ENCODE measurements at places on chromosomes 11 and 22.

- no peak for DNase-seq
Observed at GRCh38 chr11:62242021-62242420, at the start of gene SCGB1D2. TSS of gene SCGB1D2 (plus strand) at chr11:62242239. CDS start at chr11:62242308, 69 bp downstream.

- peak; percentile 12 for DNase-seq
Observed at GRCh38 chr11:18310800-18311340, 11.1 kb downstream of the HPS5 start.

DNA sequence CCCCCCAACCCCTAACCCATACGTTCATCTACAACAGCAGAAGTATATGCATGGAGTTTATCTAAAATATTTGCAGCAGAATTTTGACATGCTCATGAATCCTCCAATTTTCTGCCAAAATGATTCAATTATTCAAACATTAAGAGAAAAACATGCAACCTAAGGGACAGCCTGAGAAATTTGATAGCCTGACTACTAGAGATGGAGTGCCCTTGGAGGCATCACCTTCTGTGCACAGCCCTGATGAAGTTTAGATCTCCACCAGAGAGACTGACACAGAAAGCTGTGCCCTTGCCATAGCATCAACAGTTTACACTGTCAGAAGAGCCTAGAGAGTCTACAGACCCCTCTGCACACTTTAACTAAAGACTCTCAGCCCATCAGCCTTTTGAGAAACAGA, 217.7 kb downstream of the LUZP2 start:
- no peak for DNase-seq

GRCh38 chr11:133354069-133354468, 178.2 kb downstream of the OPCML start:
- no peak for DNase-seq

DNA sequence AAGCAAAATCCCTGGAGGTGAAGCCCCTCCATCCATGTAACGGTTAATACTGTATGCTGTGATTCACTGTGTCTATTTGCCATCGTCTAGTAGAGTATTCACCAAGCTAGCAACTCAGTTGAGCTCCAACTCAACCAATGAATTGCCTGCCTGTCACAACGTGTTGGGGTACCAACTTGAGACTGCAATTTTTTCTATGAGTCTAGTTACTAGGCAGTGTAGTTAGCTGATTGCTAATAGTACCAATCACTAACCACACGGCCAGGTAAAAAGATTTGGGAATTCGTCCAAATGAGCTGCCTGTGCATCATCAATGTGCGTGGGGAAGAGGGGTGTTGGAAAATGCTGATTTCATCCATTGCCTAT, 1.0 kb upstream of the BTG4 start:
- no peak for DNase-seq

DNA sequence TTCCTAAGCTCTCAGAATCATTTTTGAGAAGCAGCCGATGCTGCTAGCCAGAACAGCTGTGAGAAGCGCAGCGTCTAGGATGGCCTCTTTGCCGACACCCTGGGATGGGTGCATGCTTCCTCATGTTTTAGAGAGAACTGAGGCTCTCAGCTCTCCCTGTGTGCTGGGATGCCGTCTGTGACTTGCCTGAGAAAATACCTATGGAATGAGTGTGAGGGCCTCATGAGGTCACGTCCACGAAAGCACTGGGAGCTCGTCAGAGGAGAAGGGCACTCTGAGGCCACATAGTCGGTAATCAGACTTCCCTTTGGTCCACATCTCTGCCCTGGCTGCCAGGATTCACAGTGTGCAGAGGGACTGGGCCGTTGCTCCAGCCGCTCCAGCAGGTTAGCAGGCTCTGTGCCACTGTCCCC, 54.7 kb downstream of the MICAL3 start:
- peak; percentile 91 for DNase-seq

GRCh38 chr11:6307876-6308275, 12.4 kb downstream of the CAVIN3 start:
- DNase-seq, result peak; percentile 39

DNA sequence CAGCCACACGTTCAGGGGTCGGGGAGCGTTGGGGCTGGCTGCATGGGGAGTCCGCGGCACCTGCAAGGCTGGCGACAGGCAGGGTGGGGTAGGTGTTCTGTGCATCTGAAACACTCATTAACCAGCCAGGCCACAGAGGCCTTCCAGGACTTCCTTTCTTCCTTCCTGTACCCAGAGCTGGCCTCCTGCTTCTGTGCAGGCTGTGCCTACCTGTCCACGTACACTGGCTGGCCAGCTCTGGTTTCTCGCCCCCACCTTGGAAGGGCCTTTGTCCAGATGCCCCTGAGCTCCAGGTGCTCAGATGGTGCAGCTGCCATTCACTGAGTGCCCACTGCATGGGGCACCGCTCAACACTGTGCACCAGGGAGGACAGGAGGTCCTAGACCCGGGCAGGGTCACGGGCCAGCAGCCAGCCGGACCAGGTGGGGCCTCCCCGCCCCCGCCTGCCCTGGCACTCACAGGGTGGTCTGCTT, 15.9 kb downstream of the TTLL12 start:
- DNase-seq, result no peak

GRCh38 chr11:131418189-131418588, 47.8 kb downstream of the NTM start:
- no peak for DNase-seq

- DNase-seq, result no peak
Observed at GRCh38 chr22:37959231-37959825, 5.8 kb downstream of the POLR2F start.

DNA sequence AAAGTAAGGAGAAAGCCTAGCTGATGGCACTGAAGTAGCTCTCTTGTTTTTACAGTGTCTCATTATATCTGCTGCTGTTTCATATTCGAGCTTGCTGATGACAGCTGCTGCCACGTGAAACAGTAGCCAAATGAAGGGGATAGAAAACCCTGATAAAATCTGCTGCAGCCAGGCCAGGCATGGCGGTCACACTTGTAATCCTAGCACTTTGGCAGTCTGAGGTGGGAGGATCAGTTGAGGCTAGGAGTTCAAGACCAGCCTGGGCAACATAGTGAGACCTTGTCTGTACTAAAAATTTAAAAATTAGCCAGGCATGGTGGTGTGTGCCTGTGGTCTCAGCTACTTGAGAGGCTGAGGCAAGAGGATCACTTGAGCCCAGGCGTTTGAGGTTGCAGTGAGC, 13.4 kb downstream of the IFT46 start:
- DNase-seq, result no peak

DNA sequence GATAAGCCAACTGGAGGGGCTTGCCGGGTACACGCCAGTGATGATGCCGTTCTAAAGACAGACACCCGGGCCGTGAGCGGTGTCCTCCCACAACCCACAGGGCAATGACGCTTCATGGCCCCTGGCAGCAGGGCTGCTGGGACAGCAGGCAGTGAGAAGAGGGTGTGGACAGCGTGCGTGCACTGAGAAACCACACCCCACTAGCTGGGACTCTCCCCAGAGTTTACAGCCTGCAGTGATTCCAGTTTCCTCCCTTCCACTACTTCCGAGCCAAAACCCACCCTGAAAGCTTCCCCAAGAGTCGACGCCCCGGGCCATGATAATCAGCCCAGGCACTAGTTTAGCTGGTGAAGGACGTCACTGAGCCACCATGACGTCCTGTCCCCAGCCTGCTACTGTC, 29.2 kb downstream of the CPT1A start:
- no peak for DNase-seq

DNA sequence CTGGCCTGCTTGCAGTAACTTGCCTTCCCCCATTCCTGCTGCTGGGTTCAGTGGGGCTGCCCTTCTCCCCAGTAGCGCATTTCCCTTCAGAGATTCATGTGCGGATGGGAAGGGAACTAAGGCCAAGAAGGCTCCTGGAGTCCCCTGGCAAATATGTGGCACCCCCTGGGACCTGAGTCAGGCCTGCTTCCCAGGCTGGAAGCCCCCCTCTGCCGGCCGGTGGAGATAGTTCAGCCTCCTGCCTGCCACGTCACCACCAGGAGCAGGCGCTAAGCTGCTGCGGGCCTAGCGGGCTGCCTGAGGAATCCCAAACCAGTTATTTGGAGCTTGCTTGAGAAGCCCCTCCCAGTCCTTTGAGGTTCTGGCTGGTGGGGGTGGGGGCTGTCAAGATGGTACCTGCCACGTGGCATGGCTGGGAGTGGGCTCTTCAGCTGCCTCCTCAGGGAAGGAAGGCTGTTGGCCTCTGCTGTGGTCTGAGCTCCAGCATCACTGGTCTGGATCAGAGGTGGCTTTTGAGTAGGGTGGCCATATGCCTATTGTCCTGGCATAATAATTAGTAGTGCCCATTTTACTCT, 2.0 kb downstream of the SERPINH1 start:
- DNase-seq, result peak; percentile 96

DNA sequence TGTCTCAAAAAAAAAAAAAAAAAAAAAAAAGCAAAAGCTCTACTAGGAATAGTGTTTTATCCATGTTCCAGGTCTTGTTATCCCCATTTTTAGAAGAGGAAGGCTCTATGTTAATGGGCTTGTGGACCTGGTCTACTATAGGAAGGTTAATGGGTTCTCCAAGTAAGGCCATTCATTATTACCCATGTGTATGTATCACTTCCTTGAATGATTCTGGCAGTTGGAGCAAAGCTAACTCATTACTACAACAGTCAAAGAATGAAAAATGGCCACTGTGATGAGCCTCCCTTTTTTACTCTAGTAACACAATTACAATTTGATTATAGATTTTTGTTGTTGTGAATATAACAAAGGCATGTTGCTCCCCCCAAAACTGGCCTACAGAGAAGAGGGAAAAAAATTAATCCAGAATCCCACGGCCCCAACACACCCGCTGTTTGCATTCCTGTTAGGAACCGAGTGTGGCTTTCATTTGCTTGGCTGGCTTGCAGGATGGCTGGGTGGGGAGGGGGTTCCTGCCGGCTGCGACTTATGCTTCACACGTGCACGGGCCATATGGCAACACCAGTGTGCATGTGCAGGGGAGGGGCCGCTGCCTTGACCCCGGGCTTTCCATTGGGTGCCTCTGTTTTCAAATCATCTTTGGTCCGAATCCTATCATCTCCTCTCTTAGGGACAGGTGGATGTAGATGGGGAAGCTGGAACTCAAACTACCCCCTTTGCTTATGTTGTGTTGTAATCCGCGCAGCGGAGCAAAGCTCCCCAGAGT, 148.8 kb downstream of the HIPK3 start:
- DNase-seq, result no peak

DNA sequence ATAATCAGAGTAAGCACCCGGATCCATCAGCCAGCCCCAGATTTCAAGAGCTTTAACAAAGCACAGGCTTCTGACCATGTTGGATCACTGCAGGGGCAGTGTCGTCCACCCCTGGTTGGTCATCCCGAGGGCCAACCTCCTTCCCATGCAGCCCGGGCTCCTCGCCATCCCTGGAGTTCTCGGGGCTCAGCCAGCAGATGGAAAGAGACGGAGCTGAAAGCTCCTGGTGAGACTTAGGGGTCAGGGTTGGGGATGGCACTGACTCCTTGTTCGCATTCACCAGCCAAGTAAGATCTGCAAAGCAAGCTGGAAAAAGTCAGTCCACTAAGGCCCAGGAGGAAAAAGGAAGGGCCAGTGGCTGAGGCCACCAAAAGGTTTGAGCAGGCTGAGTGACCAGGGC, 888.9 kb downstream of the BRD1 start:
- DNase-seq, result no peak

DNA sequence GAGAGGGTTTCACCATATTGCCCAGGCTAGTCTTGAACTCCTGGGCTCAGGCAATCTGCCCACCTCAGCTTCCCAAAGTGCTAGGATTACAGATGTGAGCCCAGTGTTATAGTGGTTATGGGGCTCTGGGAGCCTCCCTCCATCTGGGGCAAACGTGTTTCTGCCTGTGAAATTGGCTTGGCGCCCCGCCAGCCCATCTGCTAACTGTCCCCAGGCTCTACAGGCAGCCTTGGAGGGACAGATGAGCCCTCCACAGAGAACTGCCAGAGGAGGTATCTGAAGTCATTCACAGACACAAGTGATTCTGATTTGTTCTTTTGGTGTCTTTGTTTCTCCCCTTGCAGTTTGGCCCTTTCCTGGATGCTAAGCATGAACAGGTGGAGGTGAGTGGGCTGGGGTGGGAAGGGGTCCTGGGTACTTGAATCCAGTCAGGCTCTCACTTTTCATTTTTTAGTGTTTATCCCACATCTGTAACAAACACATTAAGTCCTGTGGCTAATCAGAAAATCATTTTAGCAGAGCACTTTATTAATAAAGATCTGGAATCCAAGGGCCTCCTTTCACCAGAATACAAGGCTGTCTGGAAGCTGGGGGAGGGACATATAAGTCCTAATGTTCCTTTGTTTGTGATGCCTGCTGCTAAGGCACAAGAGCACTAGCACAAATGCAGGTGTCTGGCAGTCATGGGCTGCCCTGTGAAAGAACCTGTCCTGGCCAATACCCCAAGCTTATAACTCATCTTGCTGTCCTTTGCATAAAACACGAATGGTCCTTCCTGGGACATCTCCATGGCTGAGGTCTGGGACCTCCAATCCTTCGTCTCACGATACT, 25.7 kb upstream of the CDC42EP2 start:
- DNase-seq, result no peak

GRCh38 chr22:49881856-49882255, 28.2 kb downstream of the ZBED4 start:
- DNase-seq, result no peak

- no peak for DNase-seq
Observed at GRCh38 chr11:126583101-126583500, 227.6 kb downstream of the ST3GAL4 start.

DNA sequence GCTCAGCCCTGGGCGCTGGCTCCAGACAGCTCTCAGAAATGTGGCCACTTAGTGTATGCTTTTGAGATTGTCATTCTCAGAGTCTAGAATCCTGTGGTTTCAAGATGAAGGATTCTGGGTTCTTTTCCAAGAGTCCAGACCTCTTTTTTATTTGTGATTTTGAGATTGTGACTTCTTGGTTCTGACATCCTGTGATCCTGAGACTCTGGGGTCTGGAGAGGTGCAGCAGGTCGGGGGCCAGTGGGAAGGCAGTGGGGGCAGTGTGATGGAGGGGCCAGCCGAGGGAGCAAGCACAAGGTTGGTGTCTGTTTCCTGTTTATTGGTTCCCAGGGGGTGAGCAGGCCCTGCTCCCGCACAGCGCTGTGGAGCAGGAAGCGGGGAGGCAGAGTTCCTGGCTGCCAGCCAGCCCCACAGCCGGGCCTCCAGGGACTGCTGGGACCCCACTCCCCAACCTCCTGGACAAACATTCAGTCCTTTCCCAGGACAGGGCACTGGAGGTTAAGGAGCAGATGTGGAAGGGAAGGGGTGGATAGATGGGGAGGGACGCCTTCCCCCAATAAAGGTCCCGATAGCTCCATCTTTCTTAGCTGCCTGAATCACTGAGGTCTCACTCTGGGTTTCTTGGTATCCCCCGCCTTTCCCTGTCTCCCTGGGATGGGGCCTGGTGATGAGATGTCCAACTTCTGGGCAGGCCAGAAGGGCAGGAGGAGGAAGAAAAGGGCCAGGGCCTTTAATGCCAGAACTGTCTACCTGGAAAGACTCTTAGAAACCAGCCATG, 13.7 kb downstream of the ARHGEF17 start:
- peak; percentile 73 for DNase-seq

GRCh38 chr22:38531251-38531938, 25.3 kb upstream of the DDX17 start:
- no peak for DNase-seq
